Right cardiac atrium (tissue), 5 donors: ENCODE measurements at places on chromosomes 1 and 21. TPM values are rescaled to one million over a fixed set of nuclear protein-coding genes. Genes with fewer than 3 reads are reported as not detected.

DNA sequence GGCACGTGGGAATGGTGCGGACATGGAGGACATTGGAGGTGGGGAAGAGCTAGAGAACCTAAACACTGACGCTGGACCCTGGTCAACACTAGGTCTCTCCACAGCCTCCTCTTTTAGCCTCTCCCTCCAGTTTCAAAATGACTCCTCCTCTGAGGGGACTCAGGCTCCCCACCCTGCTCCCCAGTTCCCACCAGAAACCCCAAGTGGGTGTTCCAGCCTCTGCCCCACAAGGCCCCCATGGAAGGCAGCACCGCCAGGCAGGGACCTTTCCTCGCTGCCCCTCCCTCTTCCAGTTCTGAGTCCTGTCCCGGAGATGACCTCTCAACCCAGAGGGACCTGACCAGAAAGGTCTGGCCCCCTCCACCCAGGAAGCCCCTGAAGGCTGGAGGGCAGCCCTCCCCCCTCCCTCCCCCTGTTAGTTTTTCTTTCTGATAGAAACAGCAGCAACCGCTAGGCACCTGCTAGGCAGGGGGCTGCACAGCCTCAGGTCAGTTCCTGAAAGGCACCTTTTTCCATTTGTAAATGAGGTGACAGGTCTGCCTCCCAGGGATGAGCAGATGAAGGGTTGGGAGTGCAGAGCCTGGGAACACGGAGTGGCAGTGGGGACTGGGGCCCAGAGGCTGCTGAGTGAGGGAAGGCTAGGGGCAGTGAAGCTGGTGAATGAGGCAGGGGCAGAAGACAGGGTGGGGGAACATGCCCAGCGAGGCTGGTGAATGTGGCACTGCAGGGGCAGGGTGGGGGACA is 9.3 kb upstream of the ITGB2 start:
- DNase-seq, result peak; percentile 6

Gene SAMD13
- polyA plus RNA-seq, result 1.2 TPM

- DNase-seq, result no peak
Measured at GRCh38 chr1:207072233-207072632, 16.4 kb upstream of the C4BPB start.

- no peak for DNase-seq
Measured at GRCh38 chr1:98860329-98860728, 144.3 kb downstream of the PLPPR5 start.

GRCh38 chr1:31410871-31411270 is 2.1 kb upstream of the SERINC2 start:
- DNase-seq, result no peak

Gene HPDL
- polyA plus RNA-seq, result 0.38 TPM

DNA sequence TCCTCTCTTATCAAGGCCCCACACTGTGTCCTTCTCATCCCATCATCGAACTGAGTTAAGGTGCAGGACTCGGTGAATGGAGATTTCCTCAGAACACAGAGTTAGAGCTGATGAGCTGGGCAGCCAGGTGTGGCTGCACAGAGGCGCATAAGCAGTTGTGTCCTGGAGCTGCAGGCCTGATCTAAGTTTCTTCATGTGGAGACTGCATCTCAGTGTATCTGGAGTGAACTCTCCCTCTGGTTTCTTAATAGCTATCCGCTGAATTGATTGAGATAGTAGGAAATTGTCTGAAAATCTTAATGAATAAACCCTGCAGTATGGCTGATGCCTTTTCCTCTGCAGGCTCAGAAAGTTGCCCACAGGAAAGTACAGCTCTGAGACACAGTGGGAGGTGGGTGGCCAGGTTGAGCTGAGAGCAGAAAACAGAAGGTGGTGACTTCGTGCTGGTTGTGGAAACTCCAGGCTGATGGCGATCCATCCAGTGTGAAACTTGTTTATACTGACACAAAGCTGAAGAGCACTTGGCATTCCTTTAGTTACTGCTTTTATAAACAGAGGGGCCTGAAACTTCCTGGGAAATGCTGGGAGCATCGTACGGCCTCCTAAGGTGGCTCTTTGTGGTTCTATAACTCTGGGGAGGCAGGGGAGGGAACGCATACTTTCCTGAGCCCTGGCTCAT is 67.4 kb upstream of the F3 start:
- DNase-seq, result no peak

Gene PALMD
- 74.6 TPM for polyA plus RNA-seq

DNA sequence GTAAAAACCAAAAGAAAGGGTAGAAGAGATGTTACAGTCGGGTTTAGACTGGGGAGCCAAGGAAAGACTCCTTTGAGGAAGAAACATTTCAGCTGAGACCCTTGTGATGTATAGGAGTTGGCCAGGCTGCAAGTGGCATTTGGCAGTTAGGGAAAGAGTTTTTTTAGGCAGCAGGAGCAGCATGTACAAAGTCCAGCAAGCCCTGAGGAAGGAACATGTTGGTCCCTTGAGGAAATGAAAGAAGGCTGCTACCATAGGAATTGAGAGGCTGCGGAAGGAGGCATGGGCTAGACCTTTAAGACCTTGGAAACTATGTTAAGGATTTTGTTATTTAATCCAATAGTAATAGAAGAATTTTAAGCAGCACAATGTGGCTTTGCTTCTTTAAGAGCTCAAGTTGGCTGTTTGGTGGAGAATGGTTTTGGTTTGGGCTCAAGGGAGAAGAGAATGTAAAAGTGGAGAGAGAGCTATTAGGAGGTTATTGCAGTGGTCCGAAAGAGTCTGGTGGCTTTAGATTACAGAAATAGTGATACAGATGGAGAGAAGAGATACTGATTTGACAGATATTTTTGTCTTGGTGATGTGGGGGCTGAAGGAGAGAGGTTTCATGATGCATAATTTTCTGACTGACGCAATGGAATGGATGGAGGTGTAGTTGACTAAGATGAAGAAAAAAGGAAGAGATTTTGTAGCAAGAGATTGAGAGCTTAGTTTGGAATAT is 26.6 kb downstream of the SMAP2 start:
- DNase-seq, result no peak

- DNase-seq, result no peak
Measured at GRCh38 chr1:32266921-32267591, 16.0 kb downstream of the LCK start.

- peak; percentile 44 for DNase-seq
Measured at GRCh38 chr1:160219062-160219929, 14.1 kb downstream of the PEA15 start.

- DNase-seq, result no peak
Measured at GRCh38 chr1:96472471-96472870, 249.1 kb upstream of the PTBP2 start.

DNA sequence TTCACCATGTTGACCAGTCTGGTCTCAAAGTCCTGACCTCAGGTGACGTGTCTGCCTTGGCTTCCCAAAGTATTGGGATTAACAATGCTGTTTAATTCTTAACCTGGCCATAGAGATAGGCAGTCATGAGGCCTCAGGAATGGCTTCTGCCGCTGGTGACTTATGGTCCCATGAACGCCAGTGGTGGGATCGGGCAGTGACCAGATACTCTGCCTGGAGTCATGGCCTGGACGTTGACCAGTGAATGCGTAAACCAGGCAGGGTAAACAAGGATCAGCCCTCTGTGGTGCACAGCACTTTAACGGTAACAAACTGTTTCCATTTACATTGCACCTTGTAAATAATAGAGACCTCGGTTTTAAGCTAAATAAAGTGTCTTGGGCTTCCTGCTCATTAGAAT is 23.0 kb downstream of the MTARC1 start:
- no peak for DNase-seq

GRCh38 chr1:47184090-47184821 is 5.6 kb downstream of the PDZK1IP1 start:
- no peak for DNase-seq

GRCh38 chr21:24076179-24076578 is 1531.1 kb downstream of the MRPL39 start:
- DNase-seq, result no peak

- no peak for DNase-seq
Measured at GRCh38 chr1:109935451-109935900, 24.8 kb downstream of the CSF1 start.
